ENCODE measurements at places on chromosomes 5 and 9.

DNA sequence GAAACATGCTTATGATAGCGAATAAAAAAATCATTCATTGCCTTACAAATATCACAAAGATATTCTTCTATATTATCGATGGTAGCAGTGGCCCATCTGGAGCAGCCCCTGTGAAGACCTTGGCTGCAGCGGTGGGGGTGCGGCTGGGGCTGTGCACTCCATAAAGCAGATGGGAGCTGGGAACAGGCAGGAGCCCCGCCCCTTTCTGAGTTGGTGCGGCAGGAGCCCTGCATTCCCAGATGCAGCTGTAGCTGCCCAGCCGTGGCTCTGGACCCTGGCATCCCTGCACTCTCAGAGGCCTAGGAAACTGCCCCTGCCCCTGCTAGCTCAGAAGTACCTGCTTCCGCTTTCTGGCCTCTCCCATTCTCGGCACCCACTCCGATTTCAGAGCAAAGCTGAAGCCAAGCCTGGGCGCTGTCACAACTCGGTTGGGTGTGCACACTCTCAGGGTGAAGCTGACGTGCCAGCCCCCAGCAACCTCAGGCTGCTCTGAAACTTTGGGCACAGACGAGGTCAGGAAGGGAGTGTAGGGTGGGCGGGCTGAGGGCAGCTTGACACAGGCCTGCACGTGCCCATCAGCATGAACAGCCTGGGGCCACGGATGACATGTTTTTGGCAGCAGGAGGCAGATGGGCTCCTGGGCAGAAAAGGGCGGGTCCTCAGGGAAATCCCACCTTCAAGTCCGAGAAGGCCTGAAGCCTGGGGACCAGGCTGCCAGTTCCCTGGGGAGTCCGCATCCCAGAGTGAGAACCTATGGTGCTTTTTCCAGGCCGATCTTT, 1440.8 kb upstream of the ACO1 start:
- no peak for DNase-seq

DNA sequence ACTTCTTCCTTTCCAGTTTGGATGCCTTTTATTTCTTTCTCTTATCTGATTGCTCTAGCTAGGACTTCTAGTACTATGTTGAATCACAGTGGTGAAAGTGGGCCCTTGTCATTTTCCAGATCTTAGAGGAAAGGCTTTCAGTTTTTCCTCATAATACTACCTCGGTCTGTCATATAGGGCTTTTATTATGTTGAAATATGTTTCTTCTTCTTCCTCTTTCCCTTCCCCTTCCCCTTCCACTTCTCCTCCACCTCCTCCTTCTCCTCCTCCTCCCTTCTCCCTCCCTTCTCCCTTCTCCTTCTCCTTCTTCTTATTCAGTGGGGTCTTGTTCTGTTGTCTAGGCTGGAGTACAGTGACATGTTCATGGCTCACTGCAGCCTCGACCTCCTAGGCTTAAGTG, 9.2 kb upstream of the TERT start:
- DNase-seq, result no peak

DNA sequence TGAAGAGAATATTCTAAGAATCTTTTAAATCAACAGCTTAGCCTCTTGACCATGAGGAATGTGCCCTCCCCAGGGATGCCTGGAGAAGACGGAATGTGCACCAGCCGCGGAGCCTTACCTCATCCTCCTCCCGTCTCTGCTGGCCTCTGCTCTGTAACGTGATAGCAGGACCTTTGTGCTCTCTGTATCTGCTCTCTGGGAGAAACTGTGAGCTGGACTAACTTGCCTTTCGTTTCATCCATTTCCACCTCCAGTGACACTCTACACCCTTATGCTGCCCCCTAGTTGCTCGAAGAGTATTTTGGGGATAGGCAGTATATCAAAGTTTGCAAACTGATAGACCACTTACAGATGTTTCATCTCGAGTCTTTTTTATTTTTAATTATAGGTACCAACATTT, 141.4 kb downstream of the NPR3 start:
- peak; percentile 73 for DNase-seq

DNA sequence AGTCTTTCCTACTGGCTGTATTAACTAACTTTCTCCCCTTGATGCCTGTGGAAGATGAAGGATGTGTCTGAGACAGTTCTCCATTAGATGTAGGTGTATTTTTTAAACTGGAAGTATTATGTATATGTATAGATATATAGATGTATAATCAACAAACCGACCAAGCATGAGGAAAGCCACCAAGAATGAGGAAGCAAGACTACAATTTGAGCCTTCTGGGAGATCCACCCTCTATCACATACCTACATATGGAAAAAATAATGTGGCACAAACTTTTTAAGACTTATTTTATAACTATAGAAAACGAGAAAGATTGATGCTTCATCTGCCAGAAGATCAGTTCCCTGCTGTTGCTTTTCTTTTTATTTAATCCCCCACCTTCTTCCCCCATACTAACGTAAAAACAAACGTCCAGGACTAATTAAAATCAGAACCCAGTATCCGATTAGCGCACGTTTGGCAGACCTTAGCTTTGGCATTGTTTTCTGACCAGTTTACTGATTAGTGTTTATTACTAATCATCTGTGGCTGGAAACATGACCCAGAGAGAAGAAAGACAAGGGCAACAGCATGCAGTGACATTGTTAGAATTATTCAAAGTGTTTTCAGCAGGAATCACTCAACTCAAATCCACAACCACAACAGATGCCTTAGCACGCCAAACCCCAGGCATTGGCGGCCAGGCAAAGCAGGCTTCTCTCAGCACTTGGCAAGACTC, 490.2 kb downstream of the EBF1 start:
- no peak for DNase-seq

DNA sequence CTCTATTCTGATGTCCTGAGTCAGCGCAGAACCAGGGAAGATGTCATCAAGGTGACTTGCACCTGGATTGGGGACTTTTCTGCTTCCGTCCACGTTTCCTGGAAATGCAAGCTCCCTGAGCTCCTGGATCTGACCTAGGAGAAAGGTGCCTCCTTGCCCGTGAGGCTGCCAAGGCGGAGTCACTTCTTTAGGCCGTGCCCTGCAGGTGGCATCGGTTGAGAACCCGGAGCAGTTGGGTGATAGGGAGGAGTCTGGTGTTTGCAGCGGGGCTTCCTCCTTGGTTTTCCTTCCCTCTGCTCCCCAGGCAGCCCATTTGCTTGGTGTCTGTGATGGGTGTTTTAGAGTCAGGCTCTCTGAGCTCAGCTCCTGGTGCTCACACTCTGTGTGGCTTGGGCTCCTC, 15.2 kb downstream of the NANS start:
- DNase-seq, result no peak

Measured in RCC 7860 (cell line).